ENCODE measurements at places on chromosomes 16 and 17. TPM values are rescaled to one million over a fixed set of nuclear protein-coding genes. Genes with fewer than 3 reads are reported as not detected.

DNA sequence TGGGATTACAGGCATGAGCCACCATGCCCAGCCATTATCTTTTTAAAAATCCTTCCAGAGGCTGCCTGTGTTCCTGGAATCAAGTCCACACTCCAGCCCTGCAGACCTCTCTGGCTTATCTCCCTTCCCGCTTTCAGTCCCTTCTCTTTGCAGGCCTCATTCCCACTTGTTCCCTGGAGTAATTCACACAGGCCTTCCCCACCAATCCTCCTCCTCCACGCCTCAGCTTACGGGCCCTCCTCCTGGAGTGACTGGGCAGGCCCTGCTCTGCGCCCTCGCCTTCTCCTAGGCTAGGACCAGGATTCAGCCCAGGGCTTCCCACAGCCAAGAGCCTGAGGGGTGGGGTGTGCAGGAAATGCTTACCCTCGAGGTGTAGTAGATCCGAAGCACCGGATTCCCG lies 2.8 kb downstream of the CDIPT start:
- no peaks in the 10 kb centered on the region for H3K27me3 ChIP-seq
- H3K4me1 ChIP-seq, result peaks cover 24% of the 10 kb centered on the region
- H3K36me3 ChIP-seq, result peaks cover 25% of the 10 kb centered on the region
- DNase-seq, result no peak

- no peak for DNase-seq
- H3K4me1 ChIP-seq, result peaks cover 6% of the 10 kb centered on the region
- H3K27ac ChIP-seq, result no peak overlapping the region
- H3K4me3 ChIP-seq, result no peak overlapping the region
Measured at GRCh38 chr17:65584604-65585521, 23.4 kb upstream of the AXIN2 start.

- no peak overlapping the region for H3K27ac ChIP-seq
- no peak overlapping the region for H3K4me3 ChIP-seq
- H3K4me1 ChIP-seq, result no peaks in the 10 kb centered on the region
- DNase-seq, result no peak
- H3K27me3 ChIP-seq, result no peaks in the 10 kb centered on the region
- peaks cover 61% of the 10 kb centered on the region for H3K36me3 ChIP-seq
Measured at GRCh38 chr16:18834864-18835263, 33.5 kb upstream of the ARL6IP1 start.

- H3K36me3 ChIP-seq, result no peaks in the 10 kb centered on the region
- DNase-seq, result no peak
- H3K4me3 ChIP-seq, result no peak overlapping the region
- no peak overlapping the region for H3K27ac ChIP-seq
- no peaks in the 10 kb centered on the region for H3K27me3 ChIP-seq
Measured at GRCh38 chr16:25481636-25482035, 210.1 kb upstream of the HS3ST4 start.

- no peak for DNase-seq
- no peaks in the 10 kb centered on the region for H3K4me1 ChIP-seq
- no peak overlapping the region for H3K27ac ChIP-seq
- no peak overlapping the region for H3K4me3 ChIP-seq
- H3K27me3 ChIP-seq, result no peaks in the 10 kb centered on the region
- H3K36me3 ChIP-seq, result no peaks in the 10 kb centered on the region
Measured at GRCh38 chr16:50284131-50284911, 18.0 kb downstream of the ADCY7 start.

GRCh38 chr17:78374189-78374588 lies 4.3 kb upstream of the PGS1 start:
- H3K27ac ChIP-seq, result no peak overlapping the region
- H3K4me1 ChIP-seq, result peaks cover 19% of the 10 kb centered on the region
- DNase-seq, result no peak
- H3K4me3 ChIP-seq, result no peak overlapping the region

GRCh38 chr17:680529-680928 lies 34.1 kb downstream of the VPS53 start:
- H3K27ac ChIP-seq, result no peak overlapping the region
- H3K4me1 ChIP-seq, result no peaks in the 10 kb centered on the region
- DNase-seq, result no peak
- H3K27me3 ChIP-seq, result no peaks in the 10 kb centered on the region

Gene TBC1D3G
- 0.46 TPM for polyA plus RNA-seq

Gene WNT9B
- polyA plus RNA-seq, result not detected

Gene NT5M
- 0.92 TPM for polyA plus RNA-seq

Data from sigmoid colon (tissue), 7 donors.